ENCODE measurements at places on chromosomes 12 and 14.

DNA sequence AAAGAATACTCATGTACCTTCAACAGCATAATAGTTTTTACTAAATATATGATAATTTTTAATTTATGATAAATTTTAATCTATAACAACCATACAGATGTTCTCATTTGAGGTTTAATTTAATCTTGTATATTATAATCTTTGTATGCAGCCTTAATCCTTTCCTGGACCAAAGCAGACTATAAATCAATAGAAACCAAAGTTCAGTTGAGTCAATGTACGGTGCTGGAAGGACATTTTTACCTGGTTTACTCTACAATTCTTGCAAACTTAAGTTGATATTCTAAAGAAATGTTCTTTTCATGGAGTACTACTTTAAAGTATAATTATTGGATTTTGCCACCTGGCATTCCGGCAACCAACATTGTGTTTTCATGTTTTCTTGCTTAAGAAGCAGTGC, 118.0 kb downstream of the STAB2 start:
- no peak for DNase-seq

- no peak for DNase-seq
Measured at GRCh38 chr12:112124918-112125249, 476 bp upstream of the TRAFD1 start.

DNA sequence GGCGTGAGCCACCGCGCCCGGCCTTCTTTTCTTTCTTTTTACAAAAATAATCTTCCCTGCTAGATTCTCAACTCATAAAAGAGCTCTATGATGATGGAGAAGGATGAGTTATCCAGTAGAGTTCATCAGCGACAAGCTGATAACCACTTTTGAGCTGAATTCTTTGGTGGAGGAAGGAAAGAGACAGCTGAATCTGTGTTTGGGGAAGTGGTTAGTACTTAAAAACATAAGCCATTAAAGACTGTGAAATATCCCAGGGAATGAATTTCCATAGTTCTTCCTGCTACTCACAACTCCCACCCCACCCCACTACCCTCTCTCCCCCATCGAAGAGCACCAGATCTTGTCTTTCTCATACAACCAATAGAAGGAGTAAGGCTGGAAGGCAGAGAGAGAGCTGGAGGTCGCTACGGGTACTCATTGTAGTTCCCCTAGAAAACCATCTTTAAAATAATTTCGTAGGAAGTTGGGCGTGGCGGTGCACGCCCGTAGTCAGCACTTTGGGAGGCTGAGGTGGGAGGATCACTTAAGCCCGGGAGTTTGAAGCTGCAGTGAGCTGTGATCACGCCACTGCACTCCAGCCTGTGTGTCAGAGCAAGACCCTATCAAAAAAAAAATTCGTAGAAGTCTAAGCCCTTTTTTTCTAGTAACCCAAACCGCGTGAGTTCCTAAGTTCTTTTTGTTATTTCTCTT, 647 bp upstream of the ESPL1 start:
- DNase-seq = no peak

DNA sequence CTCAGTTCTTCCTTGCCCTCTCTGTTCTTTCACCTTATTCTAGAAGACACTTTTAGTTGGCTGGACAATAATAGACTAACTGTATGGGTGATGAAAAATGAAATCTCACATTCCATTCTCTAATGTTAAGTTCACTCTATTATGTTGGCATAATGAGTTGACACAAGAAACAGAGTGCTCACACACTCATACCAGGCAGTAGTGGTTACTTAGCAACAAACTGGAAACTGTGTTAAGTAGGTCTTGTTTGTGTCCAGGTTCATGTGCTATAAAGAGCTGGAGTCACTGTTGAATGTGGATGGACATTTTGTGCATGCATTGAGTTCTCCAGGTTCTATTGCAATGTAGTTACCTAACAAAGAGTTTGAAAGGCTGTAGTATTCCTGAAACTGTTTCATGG, 16.9 kb upstream of the PPP4R4 start:
- no peak for DNase-seq

DNA sequence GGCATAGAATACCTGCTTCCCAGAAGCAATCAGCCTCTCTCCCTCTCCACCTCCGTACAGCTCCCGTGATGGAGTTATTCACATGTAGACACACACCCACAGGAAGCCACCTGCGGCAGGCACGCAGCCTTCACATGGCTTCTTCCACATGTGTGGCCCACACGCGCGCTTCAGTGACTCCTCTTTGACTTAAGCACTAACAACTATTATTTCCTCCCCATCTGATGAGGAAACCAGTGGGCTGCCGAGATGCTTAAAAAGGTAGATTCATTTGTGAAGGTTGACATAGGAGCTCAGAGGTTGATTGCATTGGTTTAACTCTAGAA, 69.3 kb downstream of the PRMT8 start:
- no peak for DNase-seq

DNA sequence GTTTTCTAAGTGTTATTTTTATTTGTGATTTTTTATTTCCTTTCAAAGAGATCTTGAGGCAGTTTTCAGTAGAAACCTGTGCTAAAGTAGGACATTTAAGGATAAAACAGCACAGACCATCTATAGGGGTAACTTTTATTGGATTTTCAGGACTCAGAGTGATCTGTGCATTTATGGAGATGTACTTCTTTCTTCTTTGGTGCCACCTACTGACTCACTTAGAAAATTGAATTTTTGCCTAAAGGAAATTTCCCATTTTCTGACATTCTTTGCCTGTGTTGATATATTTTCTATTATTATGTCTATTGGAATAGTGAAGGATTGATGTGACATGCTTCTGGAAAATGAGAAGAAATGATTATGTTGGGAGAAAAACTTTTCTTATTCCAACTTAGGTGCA, 113.0 kb downstream of the UNC79 start:
- no peak for DNase-seq

DNA sequence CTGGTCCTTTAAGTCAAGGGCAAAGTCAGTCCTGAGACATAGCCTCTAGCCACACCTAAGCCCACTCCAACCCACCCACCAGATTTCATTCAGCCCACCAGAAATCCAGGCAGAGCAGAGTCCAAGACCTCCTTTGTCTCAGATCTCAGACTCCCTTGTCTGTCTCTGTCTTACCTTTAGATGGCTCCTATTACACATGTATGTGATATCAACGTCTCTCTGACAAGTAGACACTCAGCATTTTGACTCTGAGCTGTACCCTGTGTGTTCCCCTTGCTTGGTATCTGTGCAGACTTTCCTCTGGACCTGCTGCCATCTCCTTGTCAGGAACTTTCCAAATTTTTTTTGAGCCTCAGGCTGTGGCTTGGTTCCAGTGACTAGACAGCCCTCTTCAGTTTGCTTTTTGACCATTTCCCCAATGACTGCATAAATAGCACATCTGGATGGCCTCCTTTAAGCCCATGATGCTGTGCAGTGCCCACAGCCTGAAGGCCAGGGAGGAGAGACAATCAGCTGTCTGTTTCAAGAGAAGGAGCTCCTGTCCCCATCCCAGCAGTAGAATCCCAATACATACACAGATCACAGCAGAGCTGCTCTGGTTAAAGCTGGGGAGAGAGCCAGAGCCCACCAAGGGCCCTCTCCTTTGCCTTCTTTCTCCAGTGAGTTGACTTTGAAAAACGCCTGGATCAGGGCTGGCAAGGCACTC, 7.0 kb downstream of the POU6F1 start:
- no peak for DNase-seq

DNA sequence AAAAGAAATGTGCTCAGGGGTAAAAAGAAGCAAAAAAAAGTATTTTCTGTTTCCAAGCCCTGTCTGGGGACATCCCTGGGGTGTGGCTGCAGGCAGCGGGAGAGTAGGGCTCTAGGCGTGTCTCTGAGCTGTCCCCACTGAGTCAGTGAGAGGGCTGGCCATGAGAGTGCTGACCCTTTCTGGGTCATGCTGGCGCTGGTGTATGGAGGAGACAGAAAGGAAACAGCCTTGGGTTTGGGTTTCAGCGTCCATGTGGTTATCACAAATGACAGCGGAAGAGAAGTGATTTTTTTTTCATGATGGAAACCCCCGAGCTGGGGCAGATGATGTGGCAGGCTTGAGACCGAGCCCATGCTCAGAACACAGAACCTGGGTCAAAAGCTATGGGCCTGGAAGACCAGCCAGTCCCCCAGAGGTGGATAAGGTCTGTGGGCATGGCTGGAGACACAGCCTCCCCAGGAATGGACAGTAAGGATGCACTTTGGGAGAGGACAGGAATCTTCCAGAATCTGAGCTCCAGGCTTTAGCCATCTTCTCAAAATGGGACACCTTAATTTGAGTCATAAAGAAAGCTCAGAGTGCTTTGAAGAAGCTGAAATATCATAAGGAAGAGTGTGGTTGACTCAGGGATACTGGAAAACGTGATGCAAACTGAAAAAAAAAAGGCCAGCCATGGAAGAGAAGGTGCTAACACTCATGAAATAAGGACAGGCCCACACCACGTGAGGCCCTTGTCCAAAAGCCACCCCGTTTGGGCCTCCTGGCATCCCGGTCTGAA, 36.2 kb downstream of the SYNE3 start:
- DNase-seq = no peak

DNA sequence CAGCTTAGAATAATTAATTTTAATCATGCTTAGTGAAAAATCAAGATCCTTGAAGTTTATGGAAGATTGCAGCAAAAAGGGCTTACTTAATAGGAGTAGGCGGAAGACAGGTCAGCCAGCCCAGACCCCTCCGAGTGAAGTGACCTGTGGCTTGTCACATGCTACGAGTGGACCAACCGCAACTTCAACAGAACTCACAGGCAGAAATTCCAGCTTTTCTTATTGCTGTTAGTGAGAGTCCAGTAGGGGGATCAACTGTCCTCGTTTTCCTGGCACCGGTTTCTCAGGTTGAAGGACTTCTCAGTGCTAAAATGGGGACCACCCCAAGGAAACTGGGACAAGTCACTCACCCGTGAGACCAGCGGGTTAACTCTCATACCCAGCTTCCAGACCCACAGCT, 72.9 kb downstream of the ACACB start:
- no peak for DNase-seq

DNA sequence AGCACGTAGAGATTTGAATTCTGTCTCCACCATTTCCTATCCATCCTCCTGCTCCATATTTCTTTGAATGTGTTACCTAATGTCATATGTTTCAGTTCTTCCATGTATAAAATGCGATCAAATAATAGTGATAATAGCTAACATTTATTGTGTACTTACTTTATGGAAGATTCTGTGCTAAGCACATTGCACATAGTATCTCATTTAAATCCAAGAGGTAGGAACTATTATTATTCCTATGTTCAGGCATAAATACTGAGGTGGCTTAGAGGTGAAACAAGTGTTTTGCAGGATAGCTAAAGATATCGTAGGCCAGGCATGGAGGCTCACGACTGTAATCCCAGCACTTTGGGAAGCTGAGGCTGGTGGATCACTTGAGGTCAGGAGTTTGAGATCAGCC, 17.5 kb upstream of the AICDA start:
- no peak for DNase-seq

GRCh38 chr12:111437816-111438454, 32.2 kb downstream of the SH2B3 start:
- no peak for DNase-seq

GRCh38 chr12:103850429-103850828, 9.4 kb upstream of the NT5DC3 start:
- DNase-seq = no peak

DNA sequence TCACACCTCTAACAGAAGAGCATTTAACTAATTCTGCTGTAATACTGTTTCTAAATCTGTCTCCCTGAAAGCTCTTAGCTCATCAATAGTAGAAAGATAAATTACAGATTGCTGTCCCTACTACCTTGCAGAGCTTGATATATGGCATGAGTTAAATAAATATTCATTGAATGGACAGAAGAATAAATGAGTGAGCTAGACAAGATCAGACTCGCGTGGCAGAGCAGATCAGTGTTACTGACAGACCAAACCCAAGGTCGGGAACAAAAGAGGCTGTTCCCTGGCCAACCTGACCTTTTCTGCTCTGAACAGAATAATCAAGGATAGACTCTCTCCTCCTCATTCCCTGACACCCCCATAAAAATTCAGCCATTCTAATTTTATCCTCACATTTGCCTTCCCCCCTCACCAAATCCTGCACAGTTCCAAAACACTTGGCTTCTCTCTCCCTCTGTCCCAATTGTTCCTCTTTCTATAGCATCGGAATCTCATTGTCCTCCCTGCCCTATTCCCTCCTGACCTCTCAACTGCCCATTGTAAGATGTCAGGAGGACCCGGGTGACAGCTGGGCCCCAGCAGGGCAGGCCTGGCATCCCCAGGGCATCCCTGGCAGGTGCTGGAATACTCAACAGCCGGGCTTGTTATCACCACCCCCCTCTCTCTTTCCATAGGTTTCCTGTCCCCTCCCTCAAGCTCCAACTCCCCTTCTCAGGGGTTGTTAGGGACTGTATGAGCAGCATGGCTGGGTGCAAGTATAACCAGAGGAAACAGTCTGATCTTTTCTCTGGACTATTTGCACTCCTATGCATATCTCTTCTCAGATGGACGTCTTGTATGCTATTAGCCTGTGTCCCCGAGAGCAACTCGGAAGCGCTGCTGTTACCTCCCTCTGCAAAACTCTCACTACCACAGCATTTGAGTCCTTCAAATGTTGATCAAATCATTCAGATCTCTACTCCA, 19.9 kb downstream of the NEUROD4 start:
- no peak for DNase-seq

GRCh38 chr12:92034083-92034482, 111.6 kb downstream of the BTG1 start:
- no peak for DNase-seq

DNA sequence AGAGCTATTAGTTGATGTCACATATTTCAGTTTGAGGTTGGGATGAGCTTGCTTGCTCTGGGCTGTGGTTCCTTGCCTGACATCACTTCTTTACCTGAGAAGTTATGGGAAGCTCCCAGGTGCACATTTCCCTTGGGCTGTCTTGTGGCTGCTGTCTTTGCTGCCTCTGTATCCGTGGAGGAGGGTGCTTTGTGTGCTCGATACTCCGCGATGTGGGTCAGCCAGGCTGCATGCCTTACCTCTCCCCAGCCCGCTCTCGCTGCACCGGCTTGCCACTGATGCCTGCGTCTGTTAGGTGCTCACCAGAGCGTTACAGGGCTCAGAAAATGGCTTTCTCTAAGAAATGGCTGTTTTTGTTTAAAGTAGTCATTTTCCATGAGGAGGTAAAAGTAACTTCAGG, 19.6 kb downstream of the PELI2 start:
- no peak for DNase-seq

DNA sequence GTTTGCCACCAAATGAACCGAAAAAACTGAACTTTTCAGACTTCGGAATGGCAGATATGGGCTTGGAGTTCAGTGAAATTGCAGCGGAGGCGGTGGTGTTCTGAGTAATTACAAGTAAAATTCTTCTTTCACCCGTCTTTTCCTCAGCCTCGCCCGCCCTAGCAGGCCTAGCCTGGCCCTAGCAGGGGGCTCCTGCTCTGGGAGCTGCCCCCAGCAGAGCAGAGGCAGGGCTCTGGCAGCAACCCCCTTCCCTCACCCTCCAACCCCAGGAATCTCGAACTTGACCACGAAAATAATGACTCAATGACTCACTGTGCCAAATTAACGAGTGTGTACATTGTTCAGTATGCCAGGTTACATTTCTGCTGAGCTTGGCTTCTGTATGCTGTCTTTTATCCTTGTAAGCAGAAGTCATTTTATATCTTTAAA, 1.1 kb downstream of the PAPLN start:
- DNase-seq = no peak

GRCh38 chr14:80658733-80659132, 282.8 kb downstream of the CEP128 start:
- DNase-seq = no peak
